PC-9 (cell line): ENCODE measurements at places on chromosomes 6 and 20.

DNA sequence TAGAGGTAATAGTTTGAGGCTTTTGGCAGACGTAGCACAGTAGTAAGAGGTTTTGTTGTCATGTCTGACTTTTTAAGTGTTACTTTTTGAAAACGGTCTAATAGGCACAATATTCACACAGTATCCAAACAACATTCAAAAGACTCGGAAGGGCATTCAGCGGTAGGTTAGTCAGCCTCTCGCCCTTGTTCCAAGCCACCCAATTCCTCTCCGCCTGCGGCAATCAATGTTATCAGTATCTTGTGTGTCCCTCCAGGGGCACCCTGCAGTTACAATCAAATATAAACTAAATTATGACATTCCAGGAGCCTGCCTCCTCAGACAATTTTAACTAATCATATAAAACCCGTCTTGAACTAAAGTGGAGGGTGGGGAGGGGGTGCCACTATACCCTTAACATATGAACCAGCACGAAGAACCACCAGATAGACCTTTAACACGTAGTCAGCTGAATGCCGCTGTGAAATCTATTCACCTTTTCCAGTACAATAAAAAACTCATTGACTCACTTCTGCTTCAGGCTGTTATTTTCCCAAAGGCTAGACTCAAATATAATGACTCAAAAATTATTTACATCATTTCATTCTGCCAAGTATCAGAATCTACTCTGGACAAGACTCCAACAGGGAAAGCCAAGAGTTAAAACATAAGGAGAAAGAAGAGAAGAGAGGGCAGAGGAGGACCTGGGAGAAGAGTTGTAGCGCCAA is 1.6 kb downstream of the TENT5A start:
- DNase-seq: peak; percentile 46

- no peak for DNase-seq
These were observed 3.9 kb upstream of the TMEM244 start for GRCh38 chr6:129865013-129865412.

DNA sequence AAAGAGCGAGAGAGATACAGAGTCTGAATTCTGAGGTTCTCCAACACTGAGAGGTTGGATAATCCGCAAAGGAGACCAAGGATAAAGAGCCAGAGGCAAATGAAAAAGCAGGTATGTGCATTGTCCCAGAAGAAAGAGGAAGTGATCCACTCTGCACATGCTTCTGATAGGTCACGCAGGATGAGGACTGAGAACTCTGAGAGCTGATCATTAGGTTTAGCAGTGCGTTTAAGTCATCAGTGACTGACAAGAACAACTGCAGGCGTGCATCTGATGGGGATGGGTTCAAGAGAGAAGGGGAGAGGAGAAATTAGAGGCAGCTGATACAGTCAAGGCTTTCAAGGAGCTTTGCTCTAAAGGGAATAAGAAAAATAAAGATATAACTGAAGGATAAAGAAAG is 301.2 kb upstream of the SGK1 start:
- DNase-seq: no peak

DNA sequence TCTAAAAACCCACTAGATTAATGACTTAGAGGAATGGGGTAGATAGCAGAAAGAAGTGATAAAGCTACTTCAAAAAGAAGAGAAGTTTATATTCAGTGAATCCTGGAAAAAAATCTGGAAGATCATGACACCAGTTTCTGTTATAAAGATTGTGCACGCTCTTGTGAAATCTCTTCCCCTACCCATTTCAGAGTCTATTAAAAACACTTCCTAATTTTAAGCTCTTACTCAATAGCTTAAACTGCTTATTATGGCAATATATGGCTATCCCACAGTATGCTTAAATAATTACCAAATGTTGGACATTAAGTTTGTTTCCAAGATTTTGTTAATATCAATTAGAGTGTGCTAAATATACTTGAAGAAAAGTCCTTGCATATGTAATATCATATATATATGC is 585.3 kb upstream of the MAN1A1 start:
- DNase-seq: no peak

- no peak for DNase-seq
These were observed 11.3 kb downstream of the NPEPL1 start for GRCh38 chr20:58703765-58704371.

GRCh38 chr6:158009114-158009891 is 27.6 kb downstream of the SYNJ2 start:
- no peak for DNase-seq

- no peak for DNase-seq
These were observed 57.0 kb downstream of the TNFAIP3 start for GRCh38 chr6:137923866-137924653.

GRCh38 chr20:6635034-6635736 is 132.3 kb upstream of the BMP2 start:
- no peak for DNase-seq

GRCh38 chr6:97665446-97665845 is 382.4 kb upstream of the MMS22L start:
- DNase-seq: no peak

DNA sequence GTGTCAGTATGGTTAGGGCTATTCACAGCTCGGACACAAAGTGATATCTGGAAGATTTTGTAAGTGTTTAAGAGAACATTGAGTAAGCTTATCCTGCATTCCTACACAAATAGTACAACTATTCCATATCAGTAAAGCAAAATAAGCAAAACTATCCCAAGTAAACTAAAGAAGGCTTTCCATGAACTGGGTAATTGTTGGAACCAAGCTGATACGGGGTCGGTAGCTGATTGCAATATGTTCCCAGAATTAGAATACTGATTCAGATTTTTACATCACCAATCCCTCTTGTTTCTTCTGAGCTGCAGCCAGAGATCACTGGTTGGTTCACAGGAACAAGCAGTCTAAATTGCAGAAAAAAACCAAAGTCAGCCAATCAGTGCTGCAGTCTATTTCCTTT is 54.1 kb downstream of the CDS2 start:
- DNase-seq: no peak

GRCh38 chr20:25364879-25365699 is 25.5 kb downstream of the ABHD12 start:
- no peak for DNase-seq

GRCh38 chr6:15642276-15642675 is 20.6 kb downstream of the DTNBP1 start:
- DNase-seq: no peak

DNA sequence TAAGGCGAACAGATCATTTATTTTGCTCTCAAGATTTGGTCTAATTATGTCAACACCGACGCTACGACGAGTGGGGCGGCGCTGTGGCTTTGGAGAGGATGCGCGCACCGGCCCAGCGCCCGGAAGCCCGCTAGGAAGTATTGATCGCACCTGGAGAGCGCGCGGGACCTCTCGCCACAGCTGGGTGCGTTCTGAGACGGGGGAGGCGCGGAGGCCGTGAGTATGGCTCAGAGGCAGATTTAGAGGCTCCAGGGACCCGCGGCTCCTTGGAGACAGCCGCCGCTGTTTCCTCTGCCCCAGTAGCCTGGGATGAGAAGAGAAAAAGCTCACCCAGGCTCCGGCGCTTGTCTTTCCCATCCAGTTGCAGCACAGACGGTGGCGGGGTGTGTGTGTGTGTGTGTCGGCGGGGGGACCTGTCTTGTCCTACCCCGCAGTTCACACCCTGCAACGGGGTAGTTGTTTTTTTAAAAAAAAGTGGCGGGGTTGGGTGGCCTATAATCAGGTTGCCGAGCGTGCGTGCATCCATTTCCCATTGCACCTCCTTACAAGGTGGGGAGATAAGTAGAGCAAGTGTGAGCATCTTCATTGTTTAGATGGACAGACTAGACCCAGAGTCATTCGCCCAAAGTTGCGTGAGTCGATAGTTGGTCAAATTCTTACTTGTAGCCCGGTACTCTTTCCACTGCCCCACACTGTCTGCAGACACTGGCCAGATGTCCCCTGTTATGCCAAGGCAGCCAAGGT is 11.2 kb downstream of the TFAP2D start:
- no peak for DNase-seq

DNA sequence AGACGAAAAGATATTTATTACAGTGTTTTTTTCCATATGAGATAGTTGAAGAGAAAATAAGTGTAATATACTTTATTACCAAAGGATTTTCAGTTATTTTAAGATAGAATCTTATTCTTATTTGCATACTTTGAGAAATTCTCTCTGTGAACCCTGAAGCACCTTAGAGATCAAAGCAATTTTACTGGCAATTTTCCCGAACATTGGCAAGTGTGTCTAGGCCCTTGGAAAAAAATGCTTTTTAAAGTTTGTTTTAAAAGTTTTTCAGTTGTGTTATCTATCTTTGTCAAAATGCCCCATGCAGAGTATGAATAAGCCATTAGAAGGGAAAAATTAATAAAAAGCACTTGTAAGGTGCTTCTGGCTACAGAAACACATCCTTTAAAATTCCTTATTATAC is 276.8 kb upstream of the HSF2 start:
- no peak for DNase-seq

DNA sequence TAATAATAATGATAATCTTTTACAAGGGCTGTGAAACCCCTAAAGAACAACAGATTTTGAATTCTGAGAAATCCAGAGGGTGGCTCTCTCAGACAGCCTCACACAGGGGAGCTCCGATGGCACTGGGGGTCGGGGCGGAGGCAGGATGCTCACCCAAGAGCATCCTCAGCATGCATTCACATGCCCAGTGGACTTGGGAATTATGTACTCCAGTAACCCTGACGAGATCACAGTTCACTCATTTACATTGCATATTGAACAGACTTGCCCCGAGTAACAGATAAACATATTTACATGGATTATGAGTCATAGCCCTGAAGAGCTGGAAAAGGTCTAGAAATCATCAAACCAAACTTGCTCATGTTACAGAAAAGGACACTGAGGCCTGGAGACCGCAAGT is 482.7 kb upstream of the JARID2 start:
- no peak for DNase-seq

GRCh38 chr6:159686703-159687102 is 6.3 kb downstream of the SOD2 start:
- no peak for DNase-seq
